ENCODE measurements at places on chromosomes 1 and 21.

- DNase-seq = no peak
These were observed 10.0 kb downstream of the C1orf198 start for GRCh38 chr1:230858236-230858820.

- DNase-seq = no peak
These were observed 56.7 kb downstream of the PKN2 start for GRCh38 chr1:88740784-88741183.

DNA sequence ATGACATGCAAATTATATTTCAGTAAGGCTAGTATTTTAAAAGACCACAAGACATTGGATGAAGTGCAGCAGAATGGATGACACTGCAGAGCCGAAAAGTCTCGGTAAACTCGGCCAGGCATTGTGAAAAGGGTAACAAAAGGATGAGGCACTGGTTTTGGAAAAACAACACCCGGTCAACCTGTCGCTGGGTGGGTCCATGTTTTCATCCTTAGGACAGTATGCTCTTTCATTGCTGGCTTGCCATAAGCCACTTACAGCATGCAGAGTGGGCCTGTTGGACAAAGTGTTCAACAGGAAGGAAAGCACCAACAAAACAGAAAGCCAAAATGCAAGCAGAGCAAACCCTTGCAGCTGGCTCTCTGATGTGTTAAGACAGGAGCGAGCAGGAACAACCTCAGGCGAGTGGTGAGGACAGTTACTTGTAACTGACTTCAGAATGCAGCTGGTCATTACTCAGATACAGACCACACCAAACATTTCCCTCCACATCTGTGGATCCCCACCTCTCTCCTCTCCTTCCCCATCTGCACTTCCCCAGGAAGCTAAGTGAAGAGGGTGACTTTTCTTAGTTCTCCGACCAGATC, 2.9 kb upstream of the RCAN1 start:
- no peak for DNase-seq

GRCh38 chr1:201216395-201217085, 25.9 kb downstream of the IGFN1 start:
- DNase-seq = no peak

GRCh38 chr1:3127738-3128137, 58.7 kb downstream of the PRDM16 start:
- DNase-seq = no peak

DNA sequence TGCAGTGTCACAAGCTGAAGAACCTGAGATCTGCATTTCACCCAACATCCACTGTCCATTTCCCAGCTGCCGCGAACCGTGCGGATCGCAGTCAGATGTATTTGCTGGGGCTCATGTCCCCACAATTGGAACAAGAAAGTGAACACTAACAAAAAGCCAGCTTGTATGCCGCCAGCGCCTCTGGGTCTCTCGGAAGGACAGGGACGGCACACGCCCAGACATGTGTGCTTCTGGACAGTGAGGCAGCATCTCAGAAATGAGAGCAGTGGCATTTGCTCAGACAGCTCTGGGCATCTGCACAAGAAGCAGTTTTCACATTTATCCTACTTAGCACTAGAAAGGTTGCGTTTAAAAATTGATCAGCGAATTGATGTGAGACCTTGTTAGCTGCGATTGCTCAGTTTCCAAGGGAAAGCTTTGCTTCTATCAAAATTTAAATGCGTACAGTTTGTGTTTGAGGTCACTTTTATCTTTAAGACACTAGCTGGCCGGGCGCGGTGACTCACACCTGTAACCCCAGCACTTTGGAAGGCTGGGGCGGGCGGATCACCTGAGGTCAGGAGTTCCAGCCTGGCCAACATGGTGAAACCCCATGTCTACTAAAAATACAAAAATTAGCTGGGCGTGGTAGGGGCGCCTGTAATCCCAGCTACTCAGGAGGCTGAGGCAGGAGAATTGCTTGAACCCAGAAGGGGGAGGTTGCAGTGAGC, 28.7 kb downstream of the KCNAB2 start:
- DNase-seq = no peak

DNA sequence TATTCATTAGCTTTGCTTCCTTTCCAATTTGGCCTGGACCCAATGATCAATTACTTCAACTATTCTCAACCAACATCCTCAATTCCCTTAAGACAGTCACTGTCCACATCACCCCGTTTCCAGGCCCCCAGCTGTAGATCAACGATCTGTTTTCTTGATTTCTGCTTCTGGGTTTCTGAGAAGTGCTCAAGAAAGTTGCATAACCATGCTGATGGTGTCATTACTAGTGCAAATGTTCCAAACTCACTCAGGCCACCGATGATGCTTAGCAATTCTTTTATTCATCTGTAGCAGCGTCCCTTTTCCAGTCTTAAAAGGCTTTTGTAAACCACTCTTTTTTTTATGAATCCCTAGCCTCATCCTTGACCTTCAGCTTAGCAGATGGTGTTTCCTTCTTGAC, 155.8 kb upstream of the PTGFR start:
- no peak for DNase-seq

- no peak for DNase-seq
These were observed 206.3 kb downstream of the FOXD2 start for GRCh38 chr1:47644212-47644573.

GRCh38 chr1:205410581-205411298, 11.1 kb downstream of the LEMD1 start:
- DNase-seq = no peak

GRCh38 chr1:201561195-201561564, 22.3 kb downstream of the NAV1 start:
- DNase-seq = no peak

GRCh38 chr1:230308039-230308438, 118.1 kb downstream of the PGBD5 start:
- DNase-seq = peak; percentile 81

DNA sequence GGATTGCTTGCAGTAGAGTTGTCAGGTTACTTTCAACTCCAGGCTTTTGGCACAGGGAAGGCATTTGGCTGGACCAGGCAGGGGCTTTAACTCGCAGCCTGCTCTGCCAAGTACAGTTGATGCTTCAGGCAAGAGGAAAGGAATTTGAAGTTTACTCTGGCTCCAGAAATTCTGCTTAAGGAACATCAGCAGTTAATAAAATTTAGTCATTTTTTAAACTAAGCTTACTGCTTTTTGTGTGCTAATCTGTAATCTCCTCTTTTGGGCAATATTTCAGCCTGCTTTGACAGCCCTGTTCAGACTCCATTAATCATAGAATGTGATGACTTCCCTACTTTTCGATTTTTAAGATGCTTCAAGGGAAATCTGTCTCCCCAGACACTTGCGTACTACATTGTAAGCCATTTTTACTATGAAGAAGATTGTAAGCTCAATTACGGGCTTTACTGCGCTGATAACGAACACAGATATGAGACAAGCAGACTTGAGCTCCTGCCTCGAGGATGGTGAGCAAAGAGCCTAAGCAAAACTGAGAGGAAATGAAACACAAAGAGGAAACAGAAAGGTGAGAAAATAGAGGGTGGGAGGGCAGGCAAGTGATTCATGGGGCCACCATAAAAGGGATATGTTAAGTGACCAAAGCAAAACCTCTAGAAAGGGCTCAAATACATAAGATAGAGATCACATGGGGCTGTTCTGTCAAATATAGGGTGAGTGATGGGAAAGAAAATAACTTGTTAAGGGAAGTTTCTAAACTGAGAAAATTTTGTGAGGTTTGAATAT, 76.6 kb upstream of the VAV3 start:
- no peak for DNase-seq

DNA sequence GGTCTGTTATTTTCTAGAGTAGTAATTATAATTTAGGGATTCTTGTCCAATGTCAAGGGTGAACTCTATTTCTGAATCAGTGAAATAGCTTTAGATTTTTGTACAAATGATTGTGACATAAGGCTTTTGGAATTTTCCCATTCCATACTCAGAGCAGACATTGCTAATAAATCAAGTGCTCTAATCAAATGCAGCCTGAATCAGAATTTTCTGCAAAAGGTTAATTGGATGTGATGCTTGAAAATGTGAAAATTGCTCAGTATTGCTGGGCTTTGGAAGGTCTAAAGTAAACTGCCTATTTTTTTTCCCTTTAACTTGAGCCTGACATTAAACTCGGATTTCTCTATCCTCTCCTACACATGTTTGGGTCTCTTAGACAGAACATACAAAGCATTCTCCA, 23.2 kb downstream of the SGIP1 start:
- DNase-seq = no peak

GRCh38 chr1:31238986-31239613, 587 bp downstream of the NKAIN1 start:
- peak; percentile 38 for DNase-seq

- DNase-seq = peak; percentile 17
These were observed 12.3 kb downstream of the CHIT1 start for GRCh38 chr1:203217139-203217655.

Data from urothelium cell line (cell line).